ENCODE measurements at places on chromosomes 1 and 21.
A peak's percentile ranks its signal among the peaks of the same experiment; 100 is the strongest.

DNA sequence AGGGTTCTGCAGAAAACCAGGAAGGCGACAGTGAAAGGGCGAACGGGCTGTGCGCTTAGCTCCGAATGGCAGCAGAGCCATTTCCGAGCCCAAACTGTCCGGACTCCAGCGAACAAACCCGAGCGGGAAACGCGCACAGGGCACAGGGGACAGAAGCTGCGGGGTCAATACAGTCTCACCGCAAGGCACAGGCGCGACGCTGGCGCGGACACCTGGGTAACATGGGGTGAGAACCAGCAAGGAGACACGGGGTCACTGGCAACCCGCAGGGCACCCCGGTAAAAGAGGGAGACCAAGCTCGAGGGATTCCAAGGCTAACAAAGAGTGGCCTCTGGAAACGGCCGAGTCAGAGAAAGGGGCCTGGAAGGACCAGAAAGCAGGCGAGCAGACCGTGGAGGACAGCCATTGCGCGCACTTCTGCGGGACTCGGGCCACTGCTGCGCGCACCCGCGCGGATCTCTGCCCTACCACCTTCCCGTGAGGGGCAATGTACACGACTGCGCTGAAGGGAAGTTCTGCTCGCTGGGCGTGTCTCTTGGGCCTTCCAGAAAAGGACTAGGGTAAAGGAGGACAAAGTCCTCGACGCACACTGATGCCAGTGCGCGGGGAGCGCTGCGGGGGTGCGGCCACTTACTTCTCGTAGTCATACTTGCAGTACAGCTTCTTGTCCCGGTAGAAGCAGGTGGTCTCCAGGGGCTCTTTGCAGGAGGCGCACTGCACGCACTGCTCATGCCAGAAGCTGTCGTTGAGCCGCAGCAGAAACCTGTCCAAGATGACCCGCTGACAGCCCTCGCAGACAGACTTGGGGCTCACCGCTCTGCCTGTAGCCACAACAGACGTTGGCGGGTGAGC, 3.8 kb downstream of the LMX1A start:
- no peak for DNase-seq

DNA sequence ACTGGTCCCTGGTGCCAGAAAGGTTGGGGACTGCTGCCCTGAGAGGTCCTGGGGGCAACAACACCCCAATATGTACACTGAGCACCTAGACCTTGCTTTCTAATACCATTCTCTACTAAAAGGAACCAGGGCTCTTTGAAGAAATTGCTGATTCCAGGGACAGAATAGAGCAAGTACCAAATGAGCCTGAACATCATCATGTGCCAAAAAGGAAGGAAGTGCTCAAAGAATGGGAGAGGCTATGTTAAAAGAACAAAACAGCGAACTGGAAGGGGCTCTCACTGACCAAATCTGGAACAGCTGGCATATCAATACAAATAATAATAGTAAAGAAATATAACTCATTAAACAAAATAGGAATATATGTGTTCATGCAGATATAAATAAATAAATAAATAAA, 50.8 kb downstream of the PIK3R3 start:
- no peak for DNase-seq

DNA sequence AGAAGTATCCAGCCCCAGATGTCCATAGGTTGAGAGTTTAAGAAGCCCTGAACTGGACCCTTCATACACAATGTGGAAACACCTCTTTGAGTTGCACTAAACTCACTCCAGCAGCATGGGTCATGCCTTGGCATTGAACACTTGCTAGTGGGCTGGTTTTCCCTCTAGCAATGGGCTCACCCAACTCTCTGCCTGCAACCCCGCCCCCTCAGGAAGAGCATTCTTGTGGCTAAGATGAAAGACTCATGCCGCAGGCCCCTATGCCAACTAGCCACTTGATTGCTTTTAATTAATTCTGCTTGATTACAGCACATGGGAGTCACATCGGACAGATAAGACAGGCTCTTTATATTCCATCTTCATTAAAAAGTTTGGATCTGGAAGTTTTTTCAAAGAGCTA, 136.5 kb upstream of the GJB5 start:
- DNase-seq = no peak

DNA sequence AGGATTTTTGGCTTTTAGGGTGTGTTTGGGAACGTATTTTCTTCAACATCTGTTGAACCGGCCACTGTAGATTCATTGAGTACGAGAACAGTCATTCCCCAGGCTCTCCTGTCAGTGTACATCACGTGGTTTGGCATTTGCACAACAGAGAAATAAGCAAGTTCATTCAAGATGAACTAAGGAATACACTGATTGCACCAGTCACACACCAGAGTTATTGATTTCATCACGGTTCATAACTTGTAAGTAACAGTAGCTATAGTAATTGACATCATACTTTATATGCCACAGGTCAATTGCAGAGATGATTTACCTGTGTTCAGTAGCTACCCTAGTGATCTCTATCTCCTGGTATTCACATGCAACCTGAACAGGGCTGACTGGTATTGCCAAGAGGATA, 90.7 kb upstream of the ETS2 start:
- DNase-seq = no peak

DNA sequence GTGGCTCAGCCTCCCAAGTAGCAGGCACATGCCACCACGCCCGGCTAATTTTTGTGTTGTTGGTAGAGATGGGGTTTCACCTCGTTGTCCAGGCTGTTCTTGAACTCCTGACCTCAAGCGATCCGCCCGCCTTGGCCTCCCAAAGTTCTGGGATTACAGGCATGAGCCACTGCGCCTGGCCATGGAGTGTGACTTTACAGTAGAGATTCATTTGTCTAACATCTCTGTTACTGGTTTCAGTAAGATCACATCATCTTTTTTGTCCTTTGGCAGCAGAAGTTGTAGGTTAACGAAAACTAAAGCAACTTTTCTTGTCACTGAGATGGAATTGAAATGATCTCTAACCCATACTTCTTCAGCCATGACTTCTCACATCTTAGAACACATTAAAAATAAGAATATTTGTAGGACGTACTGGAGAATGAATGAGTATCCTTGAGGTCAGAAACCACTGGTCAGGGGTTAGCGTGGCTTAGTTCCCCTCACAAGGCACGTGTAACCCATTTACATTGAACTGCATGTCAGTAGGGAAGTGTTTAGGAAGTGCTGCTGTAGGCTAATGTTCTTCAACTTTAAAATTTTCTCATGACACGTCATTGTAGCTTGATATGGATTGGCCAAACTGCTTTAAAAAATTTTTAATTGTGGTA, 75.9 kb downstream of the CAMTA1 start:
- no peak for DNase-seq

GRCh38 chr1:71625004-71625403, 544.2 kb upstream of the ZRANB2 start:
- DNase-seq = no peak

DNA sequence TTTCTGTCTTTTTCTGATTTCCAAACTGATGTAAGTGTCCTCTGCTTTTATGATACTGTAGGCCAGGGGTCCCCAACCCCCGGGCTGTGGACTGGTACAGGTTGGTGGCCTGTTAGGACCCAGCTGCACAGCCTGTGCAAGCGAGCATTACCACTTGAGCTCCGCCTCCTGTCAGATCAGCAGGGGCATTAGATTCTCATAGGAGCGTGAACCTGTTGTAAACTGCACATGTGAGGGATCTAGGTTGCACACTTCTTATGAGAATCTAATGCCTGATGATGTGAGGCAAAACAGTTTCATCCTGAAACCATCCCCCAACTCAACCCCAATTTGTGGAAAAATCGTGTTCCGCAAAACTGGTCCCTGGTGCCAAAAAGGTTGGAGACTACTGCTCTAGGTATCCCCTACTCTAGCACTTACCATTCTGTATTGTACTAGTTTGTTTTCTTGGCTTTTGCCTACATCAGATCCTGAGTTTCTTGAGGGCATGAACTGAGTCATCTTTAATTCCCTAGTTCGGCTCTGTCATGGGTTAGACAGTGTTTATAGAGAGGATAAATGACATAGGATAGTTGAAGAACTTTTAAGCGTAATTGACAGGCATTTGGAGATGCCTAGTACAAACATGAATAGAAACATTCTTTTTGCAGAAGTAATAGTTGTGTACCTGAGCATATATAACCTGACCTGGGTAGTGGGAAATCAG, 4.1 kb downstream of the ABCD3 start:
- DNase-seq = no peak

GRCh38 chr21:28832013-28832714, 160.5 kb downstream of the LTN1 start:
- DNase-seq = peak; percentile 36

DNA sequence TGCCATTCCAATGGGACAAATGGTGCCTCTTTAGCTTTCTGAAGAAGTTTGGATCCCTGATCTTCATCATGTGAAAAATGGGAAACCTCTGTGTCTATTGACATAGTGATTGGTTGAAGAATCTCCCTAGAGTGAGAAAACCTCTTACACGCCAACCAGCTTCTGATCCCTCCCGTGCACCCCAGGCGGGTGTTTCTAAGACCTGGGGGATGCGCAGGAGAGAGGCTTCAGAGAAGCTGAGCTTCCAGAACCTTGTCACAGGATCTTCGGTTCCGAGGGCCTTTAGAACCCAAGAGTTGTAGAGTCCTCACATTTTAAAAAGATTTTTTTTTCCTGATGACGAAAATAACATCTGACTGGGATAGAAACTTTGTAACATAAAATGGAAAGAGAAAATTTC, 11.3 kb downstream of the PODN start:
- peak; percentile 2 for DNase-seq

- no peak for DNase-seq
Measured at GRCh38 chr1:229693129-229693900, 67.3 kb downstream of the URB2 start.

DNA sequence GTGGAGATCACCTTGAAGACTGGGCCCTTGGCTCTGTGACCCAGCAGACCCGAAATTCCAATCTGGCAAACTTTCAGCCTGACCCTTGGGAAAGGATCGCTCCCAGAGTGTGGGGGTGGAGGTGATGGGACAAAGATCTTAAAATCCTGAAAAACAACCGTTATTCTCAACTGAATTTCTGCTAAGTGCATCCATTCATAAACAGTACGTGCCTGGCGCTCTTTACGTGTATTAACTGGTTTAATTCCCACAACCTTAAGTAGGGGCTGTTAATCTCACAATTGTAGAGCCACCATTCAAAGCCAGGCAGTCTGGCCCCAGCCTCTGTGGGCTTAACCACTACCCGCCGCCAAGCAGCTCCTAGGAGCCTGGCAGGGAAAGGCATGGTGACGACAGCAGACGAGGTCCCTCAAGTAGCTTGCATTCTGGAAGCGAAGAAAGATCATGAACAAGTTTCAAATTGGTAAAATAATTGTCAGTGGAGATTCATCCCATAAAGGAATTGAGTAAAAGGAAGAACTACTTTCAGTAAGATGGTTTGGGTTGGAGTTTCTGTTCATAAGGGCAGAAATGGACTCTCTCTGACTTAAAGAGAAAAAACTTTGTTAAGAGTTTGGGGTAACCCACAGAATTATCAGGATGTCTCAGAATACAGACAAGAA, 11.4 kb upstream of the RGS16 start:
- peak; percentile 72 for DNase-seq

GRCh38 chr1:109535481-109535880, 4.2 kb upstream of the GPR61 start:
- DNase-seq = no peak

GRCh38 chr1:40808909-40809308, 25.3 kb downstream of the KCNQ4 start:
- DNase-seq = no peak

DNA sequence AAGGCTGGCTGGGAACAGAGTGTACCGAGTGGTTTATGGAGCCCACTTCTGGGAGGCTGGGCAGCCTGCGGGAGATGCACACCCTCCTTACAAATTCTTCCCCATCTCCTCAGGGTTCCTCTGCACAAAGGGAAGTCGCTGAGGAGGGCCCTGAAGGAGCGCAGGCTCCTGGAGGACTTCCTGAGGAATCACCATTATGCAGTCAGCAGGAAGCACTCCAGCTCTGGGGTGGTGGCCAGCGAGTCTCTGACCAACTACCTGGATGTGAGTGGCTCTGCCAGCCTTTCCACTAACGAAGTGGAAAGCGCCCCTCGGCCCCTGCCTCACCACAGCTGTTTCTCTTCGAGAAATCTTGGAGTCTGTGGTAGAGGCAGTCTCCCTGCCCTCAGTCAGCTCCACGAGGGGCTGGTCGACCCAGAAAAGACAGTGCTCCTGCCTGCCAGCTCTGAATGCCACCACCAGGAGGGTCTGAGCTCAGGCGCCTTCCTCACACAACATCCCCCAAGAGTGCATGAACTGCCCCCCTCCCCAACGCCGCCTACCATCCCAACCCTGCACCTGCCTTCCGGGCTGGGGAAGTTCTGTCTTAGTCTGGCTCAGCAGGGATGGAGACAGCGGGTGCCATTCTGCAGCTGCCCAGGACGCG, 31.8 kb downstream of the PROK1 start:
- no peak for DNase-seq

- no peak for DNase-seq
Measured at GRCh38 chr1:22296701-22297591, 154.0 kb upstream of the WNT4 start.

- no peak for DNase-seq
Measured at GRCh38 chr1:29237852-29238619, 1.7 kb downstream of the PTPRU start.

DNA sequence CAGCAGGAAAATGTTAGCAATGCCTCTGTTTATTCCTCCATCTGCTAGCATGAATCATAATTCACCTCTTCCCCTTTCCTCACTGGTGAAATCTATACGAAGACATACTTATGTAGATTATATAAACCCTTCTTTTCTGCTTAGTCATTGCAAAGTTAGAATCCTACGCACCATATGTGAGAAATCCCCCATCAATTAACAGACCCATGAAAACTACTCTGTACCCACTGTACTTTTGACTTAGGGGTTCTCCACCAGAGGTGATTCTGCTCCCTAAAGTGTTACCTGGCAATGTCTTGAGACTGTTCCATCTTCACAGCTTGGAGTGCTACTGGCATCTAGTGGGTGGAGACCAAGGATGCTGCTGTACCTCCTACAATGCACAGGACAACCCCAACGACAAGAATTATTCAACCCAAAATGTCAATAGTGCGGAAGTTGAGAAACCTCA, 49.6 kb upstream of the KCTD3 start:
- peak; percentile 7 for DNase-seq

DNA sequence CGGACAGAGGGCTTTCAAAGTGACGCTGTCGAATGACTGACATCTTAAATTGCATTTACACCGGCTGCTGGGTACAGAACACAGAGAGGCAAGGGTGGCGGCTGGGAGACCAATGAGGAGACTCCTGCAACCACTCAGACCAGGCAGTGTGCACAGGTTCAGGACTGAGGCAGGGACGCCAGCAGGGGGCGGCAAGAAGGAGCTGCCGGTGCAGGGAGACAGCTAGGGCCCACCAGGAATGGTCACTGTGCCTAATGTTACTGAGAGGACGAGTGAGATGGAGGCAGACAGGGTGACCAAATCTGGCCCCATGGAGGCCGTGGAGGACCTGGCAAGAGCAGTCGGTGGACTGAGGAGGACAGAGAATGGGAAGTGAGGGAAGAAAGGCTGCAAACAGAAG, 23.5 kb downstream of the GLIS1 start:
- peak; percentile 22 for DNase-seq

GRCh38 chr1:52906135-52906603, 15.4 kb downstream of the ECHDC2 start:
- no peak for DNase-seq

DNA sequence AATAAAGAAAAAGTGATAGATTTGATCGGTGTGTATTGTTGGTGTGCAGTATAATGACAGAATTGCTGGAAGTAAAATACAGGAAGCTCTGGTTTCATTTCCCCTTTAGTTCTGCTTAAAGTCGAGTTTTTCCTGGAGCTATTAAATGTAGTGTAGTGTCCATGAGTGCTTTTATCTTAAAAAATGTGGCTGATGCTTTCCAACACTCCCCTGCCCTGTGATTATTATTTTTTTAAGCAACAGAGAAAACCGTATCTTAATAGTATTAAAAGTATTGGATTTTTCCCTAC, 1.1 kb downstream of the LGALS8 start:
- DNase-seq = no peak

GRCh38 chr1:246725191-246725590, 982 bp downstream of the SCCPDH start:
- DNase-seq = no peak

All from activated naive CD4-positive, alpha-beta T cell treated with anti-CD3 and anti-CD28 coated beads for 36 hours (primary cell).